ENCODE measurements at places on chromosomes 4 and X.

GRCh38 chr4:33802578-33802977 is 2441.7 kb downstream of the ARAP2 start:
- no peak for DNase-seq

DNA sequence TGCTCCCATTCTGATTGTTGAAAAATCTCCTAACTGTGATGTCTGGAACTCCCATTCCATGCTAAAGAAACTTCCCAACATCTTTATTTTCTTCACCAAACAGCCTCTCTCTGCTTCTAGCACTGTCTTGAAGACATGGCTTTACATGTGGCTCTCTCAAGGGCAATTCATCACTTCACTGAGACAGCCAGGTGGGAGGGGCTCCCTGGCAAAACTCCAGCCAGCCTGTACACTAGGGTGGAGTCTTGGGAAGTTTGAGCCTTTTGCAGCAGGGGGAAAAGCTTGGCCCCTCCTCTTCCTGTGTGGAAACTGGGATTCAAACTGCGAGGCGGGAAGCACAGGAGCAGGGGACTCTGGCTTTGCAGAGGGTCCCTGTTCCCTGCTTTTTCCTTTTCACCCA is 130.5 kb upstream of the TTC29 start:
- no peak for DNase-seq

GRCh38 chr4:77629885-77630284 is 24.3 kb downstream of the CXCL13 start:
- DNase-seq: no peak

DNA sequence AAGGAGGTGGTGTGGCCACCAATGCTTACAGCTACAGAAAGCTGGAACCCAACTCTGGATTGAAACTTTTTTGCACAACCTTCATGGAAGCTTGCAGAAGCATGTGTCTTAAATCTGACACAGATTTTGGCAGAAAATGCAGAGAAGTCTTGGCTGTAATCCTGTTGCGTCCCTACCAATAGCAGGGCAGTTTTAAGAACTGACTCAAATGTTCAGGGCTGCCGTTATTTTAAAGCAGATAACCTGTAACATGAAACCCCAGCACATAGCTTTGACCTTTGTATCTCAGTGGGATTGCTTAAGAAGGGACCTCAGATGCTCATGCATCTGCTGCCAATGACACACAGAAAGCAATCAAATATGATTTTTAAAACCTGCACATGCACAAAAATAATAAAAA is at the start of gene VEGFD:
Gene VEGFD, minus strand, starts transcription at position 110 of the 400 bp plus-strand sequence. CDS start 467 bp downstream, outside the sequence.
- no peak for DNase-seq

- DNase-seq: no peak
Measured at GRCh38 chrX:136166221-136166855, 19.0 kb downstream of the FHL1 start.

- DNase-seq: no peak
Measured at GRCh38 chr4:6443035-6444023, 29.1 kb downstream of the PPP2R2C start.

DNA sequence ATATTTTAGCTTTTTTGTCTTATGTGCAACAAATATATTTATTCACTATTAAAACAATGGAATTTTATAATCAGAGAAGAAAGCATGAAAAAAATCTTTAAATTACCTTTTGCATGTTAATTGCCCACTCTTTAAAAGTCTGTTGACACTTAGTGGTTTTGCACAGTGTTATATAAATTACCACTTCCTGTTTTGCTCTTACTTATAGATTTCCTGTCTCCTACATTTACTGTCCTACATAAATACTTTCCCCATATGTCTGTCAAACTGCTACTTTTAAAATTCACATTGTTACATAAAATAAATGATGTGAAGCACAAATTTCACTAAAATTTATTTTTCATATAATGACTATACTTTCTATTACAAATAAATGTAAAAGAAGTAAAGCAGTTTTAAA is 161.1 kb upstream of the NDST4 start:
- DNase-seq: no peak

Data from NK-92 treated with Interleukin-12 subunit alpha and Interleukin-12 subunit beta, amount 100 ng/mL, for 24 hours (cell line).